Sigmoid colon (tissue), 7 donors: ENCODE measurements at places on chromosomes 5 and 9. TPM values are rescaled to one million over a fixed set of nuclear protein-coding genes. Genes with fewer than 3 reads are reported as not detected.
A peak's percentile ranks its signal among the peaks of the same experiment; 100 is the strongest.

DNA sequence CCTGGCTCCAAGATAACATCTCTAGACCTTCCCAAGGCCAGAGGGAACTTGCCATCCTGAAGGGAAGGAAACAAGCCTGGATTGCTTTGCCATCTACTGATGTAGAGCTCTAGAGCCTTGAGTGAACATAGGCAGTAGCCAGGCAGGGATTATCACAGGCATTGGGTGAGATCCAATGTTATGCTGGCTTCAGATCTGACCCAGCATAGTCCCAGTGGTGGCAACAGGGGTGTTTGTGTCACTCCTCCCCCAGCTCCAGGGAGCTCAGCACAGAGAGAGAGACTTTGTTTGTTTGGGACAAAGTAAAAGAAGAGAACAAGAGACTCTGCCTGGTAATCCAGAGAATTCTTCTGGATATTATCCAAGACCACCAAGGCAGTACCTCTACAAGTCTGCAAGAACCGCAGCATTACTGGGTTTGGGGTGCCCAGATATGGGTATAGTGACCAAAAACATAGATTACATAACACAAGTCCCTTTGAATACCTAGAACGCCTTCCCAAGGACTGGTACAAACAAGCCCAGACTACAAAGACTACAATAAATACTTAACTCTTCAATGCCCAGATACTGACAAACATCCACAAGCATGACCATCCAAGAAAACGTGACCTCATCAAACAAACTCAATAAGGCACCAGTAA, 137.6 kb upstream of the DAPK1 start:
- DNase-seq: no peak

DNA sequence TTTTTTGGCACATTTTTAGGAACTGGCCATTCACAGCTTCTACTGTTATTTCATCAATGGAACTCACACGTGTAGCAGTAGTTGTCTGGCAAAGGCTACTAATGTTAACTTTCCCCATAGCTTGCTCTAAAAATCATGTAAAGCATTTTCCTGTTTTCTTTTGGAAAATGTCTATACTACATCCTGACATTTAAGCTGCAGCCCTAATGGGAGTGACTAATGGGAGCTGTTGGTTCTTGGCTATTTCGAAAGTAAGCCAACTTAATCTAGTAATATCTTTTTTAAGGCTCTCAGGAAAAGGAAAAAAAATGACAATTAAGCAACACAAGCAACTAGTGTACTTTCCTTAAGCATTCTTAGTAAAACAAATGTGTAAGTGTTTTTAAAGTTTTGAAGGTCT, 169.2 kb downstream of the SLC12A2 start:
- DNase-seq: no peak

GRCh38 chr5:147216552-147217154, 18.2 kb upstream of the STK32A start:
- no peak for DNase-seq

DNA sequence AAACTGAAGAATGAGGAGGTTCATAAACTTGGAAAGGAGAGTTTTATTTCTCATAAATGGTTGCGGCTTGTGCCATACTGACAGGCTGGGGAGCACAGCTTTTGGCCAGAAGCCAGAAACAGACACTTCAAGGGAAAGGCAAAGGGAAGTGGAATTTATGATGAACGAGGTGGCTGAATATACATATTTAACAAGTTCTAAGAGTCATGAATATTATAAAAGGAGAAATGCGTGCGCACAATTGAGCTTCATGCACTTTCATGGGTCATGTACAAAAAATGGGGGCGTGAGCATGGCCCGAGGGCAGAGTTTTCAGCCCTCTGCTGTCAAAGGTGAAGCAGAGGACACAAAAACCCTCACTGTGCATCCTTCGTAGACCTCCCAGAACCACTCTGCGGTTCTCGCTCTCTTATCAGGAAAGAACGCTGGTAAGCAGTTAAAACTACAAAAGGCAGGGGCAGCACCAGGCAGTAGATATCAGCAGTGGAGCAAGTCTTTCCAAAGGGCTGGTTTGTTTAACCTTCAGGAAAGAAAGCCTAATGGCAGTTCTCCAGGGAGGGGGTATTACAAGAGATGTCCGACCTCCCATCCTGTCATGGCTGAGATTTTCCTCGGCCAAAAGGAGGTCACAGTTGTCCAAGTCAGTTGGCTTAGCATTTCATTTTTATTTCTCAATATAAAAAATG, 29.0 kb downstream of the AUH start:
- DNase-seq: no peak

The GCNT4 gene
- 2.5 TPM for total RNA-seq

- no peak for DNase-seq
Observed at GRCh38 chr5:91382530-91383026, 539 bp downstream of the ARRDC3 start.

- DNase-seq: peak; percentile 72
Observed at GRCh38 chr5:32710550-32711361, at the start of gene NPR3. TSS of gene NPR3 (plus strand) at chr5:32711321. CDS start at chr5:32711777, 456 bp downstream.

The SYNPO gene
- 13.3 TPM for total RNA-seq

The SEPTIN8 gene
- total RNA-seq: 27.2 TPM

DNA sequence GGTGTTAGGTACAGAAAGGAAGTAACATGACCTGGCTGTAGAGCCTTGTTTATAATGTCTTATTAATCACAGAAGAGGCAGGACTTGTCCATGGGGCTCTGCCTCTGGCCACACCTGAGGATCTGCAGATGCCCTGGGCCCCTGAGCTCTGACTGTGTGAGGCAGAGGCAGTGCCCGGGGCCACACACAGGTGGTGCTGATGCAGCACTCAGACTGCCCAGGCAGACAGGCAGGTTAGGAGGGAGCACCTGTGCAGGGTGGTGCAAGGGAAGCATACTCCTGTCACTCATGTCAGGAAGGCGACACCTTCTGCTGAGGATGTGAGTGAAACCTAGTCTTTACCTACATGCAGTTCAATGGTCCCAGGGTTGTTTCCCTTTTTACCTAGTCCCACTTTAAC, 88.7 kb downstream of the CFAP90 start:
- no peak for DNase-seq

The LCN9 gene
- total RNA-seq: not detected

- no peak for DNase-seq
Observed at GRCh38 chr5:64145216-64145895, 20.3 kb upstream of the RNF180 start.

The ARHGEF28 gene
- 3.7 TPM for total RNA-seq

The PCDHGC4 gene
- total RNA-seq: 3.0 TPM

The GRXCR2 gene
- not detected for total RNA-seq

The CHSY3 gene
- 1.4 TPM for total RNA-seq

DNA sequence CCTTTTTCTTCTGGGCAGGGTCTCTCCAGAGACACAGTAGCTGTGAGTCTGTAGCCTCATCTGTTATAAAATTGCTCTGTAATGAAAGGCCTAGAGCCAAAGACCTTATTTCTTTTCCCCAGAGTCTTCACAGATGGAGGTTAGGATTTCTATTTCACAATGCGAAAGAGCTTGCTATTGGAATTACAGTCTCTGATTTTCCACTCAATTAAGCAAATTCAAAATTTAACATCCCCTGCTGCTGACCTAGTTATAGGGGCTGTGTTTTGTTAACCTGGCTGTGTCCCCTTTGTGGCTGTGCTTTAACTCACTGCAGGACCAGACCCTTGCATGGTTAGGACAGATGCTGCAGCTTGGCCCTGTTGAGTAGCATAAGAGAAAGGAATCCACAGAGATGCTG, 190.3 kb upstream of the NMUR2 start:
- DNase-seq: no peak

- no peak for DNase-seq
Observed at GRCh38 chr9:3857091-3857490, 331.3 kb upstream of the RFX3 start.

DNA sequence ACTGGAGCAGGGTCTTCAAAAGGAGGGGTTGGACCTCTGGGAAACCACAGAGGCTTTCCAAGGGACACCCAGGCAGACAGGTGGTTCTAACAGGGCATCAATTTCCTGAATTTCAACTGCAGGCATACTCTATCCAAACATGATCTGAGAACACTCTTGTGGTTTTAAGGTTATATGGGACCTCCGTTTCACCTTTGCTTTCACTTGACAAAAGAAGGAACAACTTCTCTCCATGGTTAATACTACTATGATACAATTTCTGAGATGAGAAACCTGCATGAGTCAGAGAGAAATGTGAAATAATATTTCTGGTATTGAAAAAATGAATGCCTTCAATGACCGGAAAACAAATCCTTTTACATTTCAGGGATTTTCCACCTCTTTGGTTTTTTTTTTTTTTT, 28.0 kb upstream of the ERAP1 start:
- DNase-seq: no peak

- DNase-seq: no peak
Observed at GRCh38 chr5:72402381-72402890, 82.3 kb downstream of the PTCD2 start.

DNA sequence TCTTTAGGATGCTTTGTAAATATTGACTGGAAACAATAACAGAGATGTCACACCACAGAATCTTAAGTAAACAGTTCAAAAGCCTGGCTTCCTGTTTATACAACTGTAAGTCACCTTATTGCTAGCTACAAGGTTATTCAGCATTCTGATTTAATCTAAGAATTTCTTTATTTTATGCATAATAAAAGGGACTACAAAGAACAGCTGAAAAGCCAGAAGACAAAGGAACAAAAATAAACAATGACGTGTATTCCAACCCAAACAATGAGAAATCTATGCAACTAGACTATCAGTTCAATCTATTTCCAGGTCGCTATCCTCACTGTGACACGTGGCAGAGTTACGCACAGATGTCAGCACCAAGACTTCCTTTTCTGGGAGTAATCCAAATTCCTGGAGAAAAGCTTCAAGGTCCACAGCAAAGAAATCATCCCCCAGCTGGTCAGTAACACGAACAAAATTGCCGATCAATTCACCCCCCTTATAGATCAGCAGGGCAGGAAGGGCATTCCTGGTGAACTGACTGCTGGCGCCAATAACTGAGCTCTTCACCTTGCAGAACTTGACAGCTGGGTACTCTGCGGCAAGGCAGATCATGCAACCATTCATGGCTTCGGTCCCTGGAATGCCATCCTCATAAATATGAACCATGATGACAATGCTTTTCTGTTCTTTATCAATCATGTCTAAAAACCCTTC, 8.4 kb downstream of the PDCL start:
- no peak for DNase-seq

DNA sequence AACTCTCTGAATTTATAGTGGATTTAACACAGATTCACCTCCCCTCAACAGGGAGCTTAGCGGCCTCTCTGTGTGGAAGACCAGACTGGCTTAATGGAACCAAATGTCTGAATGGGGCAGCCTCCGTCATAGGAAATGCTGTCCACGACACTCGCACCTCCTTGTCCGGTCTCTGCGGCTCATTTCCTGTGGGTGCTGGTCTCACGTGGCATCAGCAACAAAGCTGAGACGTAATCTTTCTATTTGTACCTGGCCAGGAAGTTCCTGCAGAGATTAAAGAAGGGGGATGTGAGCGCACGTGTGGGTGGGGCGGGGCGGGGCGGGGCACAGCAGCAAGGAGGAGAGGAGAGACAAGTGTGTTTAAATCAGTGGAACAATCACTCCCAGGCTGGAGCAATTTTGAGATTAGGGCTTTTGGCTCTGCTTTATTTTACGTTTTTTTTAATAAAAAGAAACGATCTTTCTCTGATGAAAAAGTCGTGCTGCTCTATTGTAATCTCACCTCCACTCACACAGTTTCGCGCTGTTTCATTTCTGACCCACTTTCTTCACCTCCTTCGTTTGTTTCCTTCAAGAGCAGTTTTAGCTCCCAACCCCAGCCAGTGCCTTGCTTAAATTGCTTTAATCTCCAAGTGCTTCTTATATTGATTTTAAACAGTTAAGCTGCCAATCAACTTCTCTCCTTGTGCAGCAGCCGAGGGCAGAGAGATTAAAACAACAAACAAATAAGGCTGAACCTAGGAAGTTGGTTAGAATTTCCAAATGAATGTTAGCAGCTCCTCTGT, 132.2 kb upstream of the ASTN2 start:
- DNase-seq: no peak

DNA sequence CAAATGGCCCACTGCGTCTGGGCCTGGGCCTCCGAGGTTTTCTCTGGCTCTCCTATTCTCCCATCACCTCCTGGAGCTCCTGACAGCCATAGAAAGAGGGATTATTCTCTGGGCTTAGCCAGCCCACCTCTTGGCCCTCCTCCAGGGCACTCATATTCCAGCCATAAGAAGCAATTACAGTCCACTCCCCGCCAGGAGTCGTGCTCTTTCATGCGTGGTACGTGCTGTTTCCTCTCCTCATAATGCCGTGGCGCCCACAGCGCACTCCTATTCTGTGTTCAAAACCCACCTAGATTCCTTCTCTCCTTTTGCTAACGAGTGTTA, 240.8 kb upstream of the ZNF462 start:
- no peak for DNase-seq

- no peak for DNase-seq
Observed at GRCh38 chr9:8832955-8833354, 1033.4 kb upstream of the DMAC1 start.

DNA sequence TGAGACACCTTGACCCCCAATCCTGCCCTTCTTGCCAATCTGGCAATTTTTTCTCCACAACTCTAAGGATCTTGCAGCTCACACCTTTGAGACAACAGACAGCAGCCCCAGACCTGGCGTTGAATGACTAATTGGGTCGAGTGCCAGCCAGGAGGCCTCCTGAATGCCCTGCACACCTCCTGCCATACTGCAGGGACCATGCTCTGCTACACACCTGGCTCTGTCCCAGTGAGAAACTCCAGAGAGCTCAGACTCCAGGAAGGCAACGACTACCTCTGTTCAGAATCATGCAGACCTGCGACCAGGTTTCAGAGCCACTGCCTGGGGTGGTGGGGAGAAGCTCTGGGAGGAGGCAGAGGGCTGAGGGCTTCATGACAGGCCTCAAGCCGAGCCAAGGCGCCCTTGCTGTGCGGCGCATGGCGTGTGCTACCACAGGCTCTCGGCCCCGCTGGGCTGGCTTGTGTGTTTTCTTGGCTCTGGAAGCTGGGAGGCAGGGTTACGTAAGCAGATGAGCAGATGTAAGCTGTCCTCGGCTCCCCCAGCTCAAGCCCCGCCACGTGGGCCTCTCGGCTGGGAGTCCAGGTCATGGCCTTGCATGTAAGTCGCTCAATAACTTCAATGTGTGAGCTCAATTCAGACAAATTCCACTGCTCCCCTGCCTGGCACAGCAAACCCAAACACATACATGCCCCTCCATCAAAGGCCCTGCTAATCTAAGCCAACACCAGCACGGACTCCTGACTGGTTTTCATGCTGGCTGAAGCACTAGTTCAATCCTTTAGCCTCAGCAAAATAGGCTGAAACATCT, 27.5 kb downstream of the B4GALT1 start:
- peak; percentile 93 for DNase-seq

The WDR38 gene
- total RNA-seq: not detected

The DOCK2 gene
- 12.5 TPM for total RNA-seq

The SOX30 gene
- not detected for total RNA-seq

DNA sequence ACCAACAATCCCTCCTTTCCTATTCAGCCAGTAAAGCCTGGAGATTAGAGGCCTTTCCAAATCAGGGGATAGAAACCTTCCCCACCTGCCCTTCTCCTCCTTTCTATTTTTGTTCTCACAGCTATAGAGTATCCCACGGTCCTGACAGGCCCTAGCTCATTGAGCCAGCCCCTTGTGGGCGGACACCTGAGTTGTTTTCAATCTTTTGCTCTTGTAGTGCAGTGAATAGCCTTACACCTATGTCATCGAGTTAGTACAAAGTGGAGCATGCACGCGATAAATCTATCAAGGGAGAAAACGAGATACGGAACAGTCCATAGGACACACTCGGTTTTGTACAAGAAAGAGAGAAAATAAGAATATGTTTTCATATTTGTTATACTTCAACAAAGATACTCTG, 77.2 kb downstream of the TSPAN17 start:
- no peak for DNase-seq

- no peak for DNase-seq
Observed at GRCh38 chr5:140594169-140594568, 29.5 kb downstream of the SLC35A4 start.

The CNTNAP3B gene
- 40.8 TPM for total RNA-seq

- no peak for DNase-seq
Observed at GRCh38 chr5:147805030-147805454, 22.5 kb upstream of the JAKMIP2 start.
